ENCODE measurements at places on chromosomes 5 and 9.

DNA sequence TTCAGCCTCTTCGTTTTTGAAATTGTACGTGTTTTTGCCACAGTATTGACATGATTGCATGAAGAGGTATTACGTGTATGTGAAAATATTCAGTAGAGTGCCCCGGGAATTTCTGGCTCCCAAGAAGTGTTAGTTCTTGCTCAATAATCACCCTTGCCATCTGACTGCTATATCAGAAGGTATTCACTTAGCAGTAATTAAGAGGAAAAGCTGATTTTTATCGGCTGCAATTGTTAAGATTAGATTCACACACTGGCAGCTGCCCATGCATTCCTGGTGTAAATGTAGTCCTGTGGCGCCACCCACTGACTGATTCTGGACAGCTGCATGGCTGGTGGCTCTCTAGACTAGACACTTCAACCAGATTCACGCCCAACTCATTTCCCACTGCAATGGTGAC is 440.1 kb upstream of the ADAMTS16 start:
- peak; percentile 16 for DNase-seq

GRCh38 chr5:179732918-179733771 is 523 bp downstream of the MAML1 start:
- DNase-seq = no peak

- DNase-seq = no peak
Observed at GRCh38 chr9:104977580-104977979, 49.6 kb upstream of the ABCA1 start.

- no peak for DNase-seq
Observed at GRCh38 chr5:113378081-113378480, 56.7 kb downstream of the TSSK1B start.

DNA sequence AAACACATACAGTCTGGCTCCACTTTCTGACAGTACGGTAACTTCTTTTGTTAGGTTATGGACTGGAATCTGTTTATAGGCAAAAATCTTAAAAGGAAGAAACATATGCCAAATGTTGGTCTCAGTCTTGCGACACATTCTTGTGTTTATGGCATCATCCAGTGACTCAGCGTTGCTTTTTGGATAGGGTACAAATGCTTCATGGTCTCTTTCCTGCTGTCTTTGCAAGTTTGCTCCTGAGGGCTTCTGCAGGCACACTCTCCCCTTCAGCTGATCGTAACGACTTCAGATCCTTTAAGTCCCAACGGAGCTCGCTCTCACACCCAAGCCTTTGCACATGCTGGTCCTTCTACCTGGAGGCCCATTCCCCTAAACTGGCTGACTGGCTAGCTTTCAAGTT is 23.6 kb upstream of the TNFSF8 start:
- DNase-seq = peak; percentile 19

- DNase-seq = no peak
Observed at GRCh38 chr9:72985746-72986145, 32.9 kb upstream of the ALDH1A1 start.

DNA sequence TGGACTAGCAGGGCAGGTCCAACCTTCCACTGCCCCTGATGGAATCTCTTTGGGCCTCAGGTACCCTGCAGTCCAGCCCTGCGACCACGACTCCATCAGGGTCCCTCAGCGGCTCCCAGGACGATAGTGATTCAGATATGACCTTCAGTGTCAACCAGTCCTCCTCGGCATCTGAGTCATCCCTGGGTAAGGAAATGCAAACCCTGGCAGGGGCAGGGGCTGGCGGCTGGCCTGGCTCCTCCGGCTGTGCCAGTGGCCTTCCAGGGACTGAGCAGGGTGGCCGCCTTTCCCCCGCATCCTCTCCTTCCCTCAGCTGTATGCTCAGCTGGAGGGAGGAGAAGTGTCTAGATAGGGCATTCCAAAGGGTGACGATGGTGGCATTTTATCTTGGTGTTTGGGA is 45.0 kb downstream of the NEURL1B start:
- no peak for DNase-seq

GRCh38 chr5:149453618-149454415 is 74.7 kb upstream of the IL17B start:
- no peak for DNase-seq

DNA sequence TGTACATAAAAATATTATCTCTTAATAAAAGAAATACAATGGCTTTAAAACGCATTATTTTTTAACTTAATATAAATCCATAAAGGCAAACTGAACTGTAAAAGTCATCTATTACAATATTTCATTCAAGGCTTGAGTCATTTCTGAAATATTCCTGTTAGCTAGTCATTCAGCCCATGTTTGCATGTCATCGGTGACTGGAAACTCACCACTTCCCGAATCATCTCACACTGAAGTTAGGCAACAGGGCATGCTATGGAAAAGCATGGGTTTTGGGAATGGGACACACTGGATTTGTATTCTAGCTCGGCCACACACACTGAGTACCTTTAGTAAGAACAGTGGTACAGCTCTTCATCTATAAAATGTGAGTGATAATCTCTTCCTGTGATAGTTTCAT is 691.1 kb upstream of the C9orf72 start:
- DNase-seq = no peak
